ENCODE measurements at places on chromosomes 1 and 21.

GRCh38 chr1:70156529-70157120, 48.8 kb downstream of the LRRC40 start:
- H3K36me3 ChIP-seq = peaks cover 13% of the 10 kb centered on the region
- no peak overlapping the region for H3K4me3 ChIP-seq
- no peaks in the 10 kb centered on the region for H3K27me3 ChIP-seq
- no peak for DNase-seq

DNA sequence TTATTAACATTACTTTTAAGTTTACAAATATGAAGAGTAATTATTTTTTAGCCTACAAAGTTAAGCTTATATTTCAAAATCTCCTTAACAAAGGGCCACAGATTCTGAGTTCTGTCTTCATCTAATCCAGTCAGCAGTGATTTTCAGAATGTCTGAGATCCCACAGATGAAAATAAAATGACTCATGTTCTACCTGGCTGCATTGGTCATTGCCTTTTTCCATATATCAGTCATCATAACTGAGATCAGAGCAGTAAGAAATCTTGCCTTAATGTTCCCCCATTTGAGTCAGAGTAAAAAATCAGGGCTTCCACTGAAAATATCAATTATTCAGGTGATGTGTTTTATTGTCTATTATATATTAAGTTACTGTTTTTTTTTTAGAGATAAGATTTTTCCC, 416.1 kb downstream of the MRPL39 start:
- no peaks in the 10 kb centered on the region for H3K27me3 ChIP-seq
- no peak overlapping the region for H3K27ac ChIP-seq
- H3K4me3 ChIP-seq = no peak overlapping the region
- H3K4me1 ChIP-seq = no peaks in the 10 kb centered on the region
- no peaks in the 10 kb centered on the region for H3K36me3 ChIP-seq

DNA sequence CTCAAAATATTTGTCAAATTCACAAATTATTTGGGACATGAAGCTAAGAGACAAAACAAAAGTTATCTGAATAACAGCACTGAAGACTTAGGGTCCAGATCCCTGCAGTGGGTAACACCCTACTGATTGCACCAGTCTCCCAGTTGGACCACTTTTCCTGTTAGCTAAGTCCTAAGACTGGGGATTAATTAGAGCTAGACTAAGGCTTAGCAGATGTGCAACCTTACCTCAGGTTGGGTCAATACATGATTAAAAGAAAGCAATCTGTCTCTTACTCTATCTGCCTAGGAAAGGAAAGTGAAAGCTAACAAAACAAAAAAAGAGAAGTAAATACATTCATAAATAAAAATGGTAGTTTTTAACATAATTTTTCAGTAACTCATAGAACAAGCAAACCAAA, 737.2 kb upstream of the CHRM3 start:
- no peaks in the 10 kb centered on the region for H3K36me3 ChIP-seq
- no peak for DNase-seq
- no peaks in the 10 kb centered on the region for H3K4me1 ChIP-seq
- H3K4me3 ChIP-seq = no peak overlapping the region

GRCh38 chr1:196324345-196324744, 283.9 kb downstream of the KCNT2 start:
- no peaks in the 10 kb centered on the region for H3K27me3 ChIP-seq
- DNase-seq = no peak
- H3K36me3 ChIP-seq = no peaks in the 10 kb centered on the region
- no peak overlapping the region for H3K27ac ChIP-seq
- no peaks in the 10 kb centered on the region for H3K4me1 ChIP-seq
- H3K4me3 ChIP-seq = no peak overlapping the region

DNA sequence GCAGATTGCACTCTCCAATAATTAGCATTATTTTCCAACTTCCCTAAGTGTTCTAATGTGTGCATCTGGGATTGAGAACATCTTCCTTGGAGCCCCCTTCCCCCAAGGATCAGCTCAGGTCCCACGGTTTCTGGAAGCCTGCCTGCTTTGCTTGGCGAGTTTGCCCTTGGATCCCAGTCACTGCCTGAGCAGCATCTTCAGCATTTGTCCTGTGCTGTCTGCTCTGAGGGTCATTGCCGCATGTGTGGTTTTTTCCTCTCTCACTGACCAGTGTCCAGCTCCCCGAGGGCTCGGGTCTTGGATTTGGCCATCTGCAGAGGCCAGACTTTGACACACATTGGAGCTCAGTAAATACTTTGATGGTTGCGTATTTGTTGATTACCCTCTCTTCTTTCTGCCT, 18.1 kb downstream of the VANGL2 start:
- no peak for DNase-seq
- no peak overlapping the region for H3K4me3 ChIP-seq
- no peaks in the 10 kb centered on the region for H3K27me3 ChIP-seq
- H3K27ac ChIP-seq = no peak overlapping the region
- H3K4me1 ChIP-seq = no peaks in the 10 kb centered on the region

DNA sequence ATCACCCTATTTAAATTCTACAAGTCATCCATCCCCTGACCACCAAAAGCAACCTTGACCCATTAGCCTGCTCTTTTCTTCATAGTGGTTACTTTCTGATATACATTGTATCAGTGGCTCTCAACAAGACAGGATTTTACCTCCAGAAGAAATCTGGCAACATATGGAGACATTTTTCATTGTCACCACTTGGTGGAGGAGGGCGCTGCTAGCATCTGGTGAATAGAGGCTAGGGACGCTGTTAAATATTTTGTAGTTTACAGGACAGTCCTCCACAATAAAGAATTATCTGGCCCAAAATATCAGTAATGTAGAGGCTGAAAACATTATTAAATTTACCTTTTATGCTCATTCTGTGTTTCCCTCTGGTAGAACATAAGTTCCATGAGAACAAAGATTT, 6.1 kb downstream of the HSPA13 start:
- H3K4me1 ChIP-seq = peaks cover 10% of the 10 kb centered on the region
- no peaks in the 10 kb centered on the region for H3K27me3 ChIP-seq
- H3K27ac ChIP-seq = no peak overlapping the region
- peaks cover 71% of the 10 kb centered on the region for H3K36me3 ChIP-seq

DNA sequence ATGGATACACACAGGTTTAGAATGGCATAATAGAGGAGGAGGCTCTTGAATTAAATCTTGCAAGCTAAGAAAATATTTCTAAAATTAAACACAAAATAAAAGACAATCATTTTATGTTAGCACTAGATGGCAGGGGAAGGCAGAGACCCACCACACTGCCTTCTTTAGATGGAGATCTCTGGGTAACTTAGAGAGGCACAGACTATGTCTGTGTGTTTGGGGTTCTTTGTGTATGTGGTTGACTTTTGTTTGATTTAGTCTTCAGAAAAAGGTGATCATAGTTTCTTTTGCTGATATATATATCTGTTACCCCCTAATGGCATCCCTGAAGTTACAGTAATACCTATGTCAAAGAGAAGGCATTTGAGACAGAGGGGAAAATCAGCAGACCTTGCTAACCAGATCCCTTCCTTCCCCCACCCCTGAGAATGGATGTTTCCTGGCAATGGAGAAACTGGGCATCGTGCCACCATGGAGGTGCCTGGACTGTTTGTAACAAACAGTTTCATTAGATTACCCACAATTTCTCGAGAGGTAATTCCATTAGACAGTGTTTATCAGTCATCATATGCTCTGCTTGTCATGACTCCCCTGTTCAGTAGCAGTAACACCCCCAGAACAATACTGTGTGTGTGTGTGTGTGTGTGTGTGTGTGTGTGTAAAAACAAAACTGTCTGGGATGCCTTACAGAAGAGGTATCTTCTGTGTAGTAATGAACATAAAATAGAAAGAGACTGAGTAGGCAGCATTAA, 228.3 kb upstream of the DEPDC1 start:
- DNase-seq = no peak
- no peaks in the 10 kb centered on the region for H3K4me1 ChIP-seq
- no peaks in the 10 kb centered on the region for H3K27me3 ChIP-seq

DNA sequence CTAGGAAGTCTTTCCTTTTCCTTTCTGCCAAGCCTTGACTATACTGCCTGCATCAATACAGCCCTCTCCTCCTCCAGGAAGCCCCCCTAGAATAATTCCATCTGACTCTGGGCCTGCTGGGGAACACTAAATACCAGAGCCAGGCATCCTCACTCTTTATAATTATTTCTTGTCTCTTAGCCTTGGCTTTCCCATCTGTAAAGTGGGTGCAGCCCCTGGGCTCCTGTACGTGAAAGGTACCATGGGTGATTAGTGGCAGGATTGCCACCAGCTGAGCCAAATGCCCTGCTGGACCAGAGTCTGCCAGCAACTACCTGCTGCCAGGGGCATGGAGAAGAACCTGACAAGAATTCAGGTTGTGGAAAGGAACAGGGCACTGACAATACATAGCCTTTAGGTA, 58.7 kb downstream of the LGR6 start:
- H3K27ac ChIP-seq = no peak overlapping the region
- no peaks in the 10 kb centered on the region for H3K36me3 ChIP-seq
- H3K4me1 ChIP-seq = no peaks in the 10 kb centered on the region
- peak; percentile 23 for DNase-seq

DNA sequence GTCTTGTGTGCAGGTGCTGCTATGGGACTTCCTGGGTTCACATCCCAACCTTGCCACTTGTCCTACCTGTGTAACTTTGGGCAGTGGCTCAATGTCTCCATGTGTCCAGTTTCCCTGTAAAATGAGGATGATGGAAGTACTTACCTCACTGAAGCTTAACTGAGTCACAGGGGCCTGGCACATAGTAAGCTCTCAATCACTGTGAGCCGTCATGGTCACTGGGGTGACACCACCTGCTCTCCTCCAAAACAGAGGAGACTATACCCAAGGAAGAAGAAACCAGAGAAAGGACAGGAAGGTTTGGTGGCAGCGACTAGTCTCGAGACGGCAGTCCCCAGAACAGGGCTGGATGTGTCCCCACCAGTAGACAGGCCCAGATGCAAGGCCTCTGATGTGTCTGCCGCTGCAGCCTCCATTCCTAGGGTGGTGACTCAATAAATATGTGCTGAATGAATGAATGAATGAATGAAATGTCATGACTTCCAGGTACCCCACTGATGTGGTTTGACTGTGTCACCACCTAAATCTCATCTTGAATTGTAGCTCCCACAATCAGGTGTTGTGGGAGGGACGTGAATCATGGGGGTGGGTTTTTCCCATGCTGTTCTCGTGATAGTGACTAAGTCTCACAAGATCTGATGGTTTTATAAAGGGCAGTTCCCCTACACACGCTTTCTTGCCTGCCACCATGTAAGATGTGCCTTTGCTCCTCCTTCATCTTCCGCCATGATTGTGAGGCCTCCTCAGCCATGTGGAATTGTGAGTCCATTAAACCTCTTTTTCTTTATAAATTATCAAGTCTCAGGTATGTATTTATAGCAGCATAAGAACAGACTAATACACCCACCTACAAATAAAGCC, 13.0 kb upstream of the LRP8 start:
- H3K4me3 ChIP-seq = no peak overlapping the region
- no peaks in the 10 kb centered on the region for H3K4me1 ChIP-seq
- no peaks in the 10 kb centered on the region for H3K36me3 ChIP-seq
- H3K27me3 ChIP-seq = no peaks in the 10 kb centered on the region

DNA sequence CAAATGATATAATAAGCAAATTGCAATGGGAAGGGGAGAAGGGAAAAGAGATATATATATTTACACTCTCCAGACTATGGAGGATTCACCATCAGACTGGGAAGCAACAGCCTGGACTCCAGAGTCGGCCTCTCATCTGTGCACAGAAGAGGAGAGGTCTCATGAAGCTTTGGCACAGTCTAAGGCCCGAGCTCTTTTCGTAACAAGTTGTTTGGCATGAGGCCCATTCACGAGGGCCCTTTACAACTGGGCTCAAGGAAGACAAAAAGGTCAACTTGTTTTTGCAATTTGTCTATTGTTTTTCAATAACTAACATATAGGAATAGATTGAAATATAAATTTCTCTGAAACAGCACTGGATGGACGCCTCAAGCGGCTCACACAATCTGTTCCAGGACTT, 66.7 kb upstream of the AJAP1 start:
- DNase-seq = no peak
- no peak overlapping the region for H3K4me3 ChIP-seq
- no peaks in the 10 kb centered on the region for H3K36me3 ChIP-seq
- H3K4me1 ChIP-seq = no peaks in the 10 kb centered on the region
- H3K27me3 ChIP-seq = peaks cover 12% of the 10 kb centered on the region

DNA sequence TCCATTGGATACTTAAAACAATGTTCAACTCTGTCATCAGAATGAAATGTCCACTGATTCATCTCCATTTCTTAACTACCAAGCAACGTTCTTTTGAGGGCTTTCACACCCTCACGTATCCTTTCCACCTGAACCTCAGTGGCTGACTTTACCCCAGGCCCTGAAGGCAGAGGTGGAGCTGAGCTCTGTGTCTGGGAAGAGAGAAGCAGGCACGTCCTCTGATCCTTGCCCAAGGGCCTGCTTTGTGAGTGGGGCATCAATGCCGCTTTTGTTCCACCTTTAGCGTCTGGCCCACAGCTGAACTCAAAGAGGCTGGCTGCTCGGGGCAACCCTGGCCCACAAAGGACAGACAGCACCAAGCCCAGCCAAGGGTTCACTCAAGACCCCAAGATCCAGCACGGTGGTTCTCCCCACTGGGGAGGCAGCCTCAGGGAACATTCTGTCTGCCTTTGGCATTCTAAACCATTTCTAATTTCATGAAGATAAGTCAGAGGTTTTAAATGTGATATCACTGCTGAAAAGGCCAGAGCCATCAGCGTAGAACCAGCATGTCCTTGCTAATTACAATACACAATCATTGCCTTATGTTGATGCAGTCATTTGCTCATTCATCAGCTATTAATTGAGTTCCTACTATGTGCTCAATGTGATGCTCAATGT, 126.0 kb upstream of the UBE2U start:
- H3K36me3 ChIP-seq = no peaks in the 10 kb centered on the region
- no peaks in the 10 kb centered on the region for H3K27me3 ChIP-seq
- no peak overlapping the region for H3K27ac ChIP-seq
- H3K4me3 ChIP-seq = no peak overlapping the region

DNA sequence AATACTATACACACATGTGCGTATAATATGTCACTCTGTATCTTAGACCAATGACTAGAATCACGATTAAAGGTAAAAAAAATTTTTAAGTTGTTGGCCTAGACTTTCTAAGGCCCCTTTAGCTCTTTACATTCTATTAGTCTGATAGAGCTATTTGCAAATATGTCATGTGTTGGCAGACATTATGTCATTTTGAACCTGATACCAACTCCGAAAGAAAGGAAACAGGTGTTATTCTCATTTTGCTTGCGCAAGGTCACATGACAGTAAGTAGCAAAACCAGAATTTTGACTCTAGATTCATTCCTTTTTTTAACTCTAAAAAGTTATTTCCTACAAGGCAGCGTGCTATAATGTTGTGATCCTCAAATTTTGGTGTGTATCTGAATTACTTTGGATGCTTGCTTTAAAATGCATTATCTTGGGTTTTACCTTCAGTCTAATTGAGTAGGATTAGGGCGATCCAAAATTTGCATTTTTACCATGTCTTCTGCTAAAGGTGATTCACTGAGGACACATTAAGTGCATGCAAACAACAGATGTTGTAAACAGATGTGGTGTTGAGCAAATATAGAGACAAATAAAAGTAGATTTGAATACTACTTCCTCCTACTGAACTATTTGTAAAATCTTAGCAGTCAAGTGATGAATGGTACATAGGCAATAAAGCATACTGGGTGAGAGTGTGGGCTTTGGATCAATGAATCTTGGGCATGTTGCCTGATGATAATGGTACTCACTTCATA, 63.5 kb upstream of the KIAA1614 start:
- no peaks in the 10 kb centered on the region for H3K27me3 ChIP-seq
- H3K4me3 ChIP-seq = no peak overlapping the region
- H3K4me1 ChIP-seq = peaks cover 4% of the 10 kb centered on the region
- peaks cover 4% of the 10 kb centered on the region for H3K36me3 ChIP-seq
